AG08396 (cell line): ENCODE measurements at places on chromosomes 11 and 22.
A peak's percentile ranks its signal among the peaks of the same experiment; 100 is the strongest.

- DNase-seq = no peak
Measured at GRCh38 chr11:100753571-100753970, 66.5 kb downstream of the ARHGAP42 start.

DNA sequence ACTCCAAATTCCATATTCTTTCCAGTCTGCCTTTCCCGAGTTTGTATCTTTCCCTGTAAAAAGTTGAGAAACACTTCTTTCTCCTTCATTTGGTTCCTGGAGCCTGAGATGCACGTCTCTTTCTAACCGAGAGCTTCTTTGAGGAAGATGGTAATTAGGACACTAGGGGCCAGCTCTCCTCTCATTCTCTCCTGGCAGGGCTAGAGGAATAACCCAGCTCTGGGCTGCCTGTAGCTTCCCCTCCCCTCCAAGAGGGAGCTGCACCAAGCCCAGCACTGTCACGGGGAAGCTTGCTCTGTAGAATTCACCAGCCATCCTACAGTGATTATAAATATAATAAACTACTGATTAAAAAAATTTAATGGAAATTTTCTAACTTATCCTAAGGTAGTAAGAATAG lies 26.9 kb downstream of the UBASH3B start:
- DNase-seq = no peak

DNA sequence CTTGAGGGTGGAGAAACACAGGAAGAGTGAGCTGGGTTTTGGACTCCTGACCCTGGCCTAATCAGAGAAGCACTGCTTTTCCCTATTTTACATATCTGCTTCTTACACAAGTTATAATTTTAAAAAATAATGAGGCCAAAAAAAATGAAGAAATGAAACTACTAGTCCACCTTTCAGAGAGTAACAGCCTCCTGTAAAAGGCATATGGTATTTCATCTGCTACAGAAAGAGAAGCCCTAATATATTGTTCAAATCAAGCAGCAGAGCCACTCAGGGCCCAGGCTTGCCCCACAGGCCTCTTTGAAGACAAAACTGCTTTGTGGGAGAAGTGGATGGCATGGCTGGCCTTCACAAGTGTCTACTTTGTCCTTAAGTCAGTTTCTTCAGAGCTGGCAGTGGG lies 10.0 kb downstream of the DIXDC1 start:
- DNase-seq = no peak

- DNase-seq = no peak
Measured at GRCh38 chr11:81342966-81343365, 1390.7 kb downstream of the FAM181B start.

DNA sequence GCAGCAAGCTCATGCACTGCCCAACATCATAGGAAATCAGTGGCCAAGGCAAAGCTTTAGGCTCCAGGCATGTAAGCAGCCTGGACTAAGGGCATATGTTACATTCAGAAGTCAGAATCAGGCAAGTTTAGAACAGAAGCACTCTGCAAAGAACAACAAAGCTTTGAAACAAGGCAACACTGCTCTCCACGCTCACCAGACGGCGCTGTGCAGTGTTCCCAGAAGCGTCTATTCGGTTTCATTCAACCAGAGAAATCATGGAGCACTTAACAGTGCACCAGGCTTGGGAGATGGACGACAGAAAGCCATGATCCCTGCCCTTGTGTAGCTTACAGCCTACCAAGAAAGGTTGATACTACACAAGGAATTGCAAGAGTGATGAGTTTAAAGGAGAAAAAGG lies 555.8 kb downstream of the BUD13 start:
- DNase-seq = peak; percentile 43

DNA sequence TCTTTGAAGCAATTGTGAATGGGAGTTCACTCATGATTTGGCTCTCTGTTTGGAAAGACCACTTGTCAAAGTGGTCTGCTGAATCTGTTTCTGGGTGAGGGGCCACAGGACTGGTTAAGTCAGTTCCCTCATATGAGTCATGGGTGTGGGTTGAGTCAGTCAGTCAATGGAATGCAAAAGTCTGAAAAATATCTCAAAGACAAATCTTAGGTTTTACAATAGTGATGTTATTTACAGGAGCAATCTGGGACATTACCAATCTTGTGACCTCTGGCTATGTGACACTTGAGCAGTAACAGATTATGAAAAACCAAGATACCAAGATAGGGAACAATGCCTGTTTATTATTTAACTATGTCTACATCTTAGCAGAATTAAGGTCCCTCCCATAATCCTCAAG lies 311.6 kb downstream of the AASDHPPT start:
- DNase-seq = no peak

- DNase-seq = no peak
Measured at GRCh38 chr11:5043380-5043779, 2.9 kb upstream of the OR52J3 start.

DNA sequence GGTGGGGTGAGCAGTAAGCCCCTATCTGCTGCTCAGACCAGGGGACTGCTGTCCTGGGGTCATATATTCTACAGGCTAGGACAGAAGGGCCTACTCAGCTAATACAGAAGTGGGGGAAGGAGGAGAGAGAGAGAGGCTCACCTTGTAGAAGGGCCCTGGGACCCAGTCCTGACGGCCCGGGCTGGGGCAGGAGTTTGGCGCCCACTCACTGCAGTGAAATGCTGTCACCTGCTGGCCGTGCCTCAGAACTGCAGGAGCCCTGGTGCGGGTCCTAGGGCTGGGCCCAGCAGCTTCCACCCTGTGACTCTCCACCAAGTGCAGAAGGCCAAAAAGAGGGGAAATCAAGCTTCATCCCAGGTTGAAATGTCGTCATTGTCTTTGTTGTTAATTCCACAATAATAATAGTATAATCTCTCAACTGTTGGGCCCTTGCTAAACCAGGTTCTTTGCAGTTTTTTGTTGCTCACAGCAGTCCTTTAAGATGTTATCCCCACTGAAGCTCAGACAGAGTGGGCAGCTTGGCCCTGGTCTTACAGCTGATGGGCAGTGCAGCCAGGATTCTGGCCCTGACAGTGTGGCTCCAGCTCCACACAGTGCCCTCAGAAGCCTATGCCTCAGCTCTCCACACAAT lies 29.6 kb downstream of the TRIM29 start:
- peak; percentile 91 for DNase-seq

DNA sequence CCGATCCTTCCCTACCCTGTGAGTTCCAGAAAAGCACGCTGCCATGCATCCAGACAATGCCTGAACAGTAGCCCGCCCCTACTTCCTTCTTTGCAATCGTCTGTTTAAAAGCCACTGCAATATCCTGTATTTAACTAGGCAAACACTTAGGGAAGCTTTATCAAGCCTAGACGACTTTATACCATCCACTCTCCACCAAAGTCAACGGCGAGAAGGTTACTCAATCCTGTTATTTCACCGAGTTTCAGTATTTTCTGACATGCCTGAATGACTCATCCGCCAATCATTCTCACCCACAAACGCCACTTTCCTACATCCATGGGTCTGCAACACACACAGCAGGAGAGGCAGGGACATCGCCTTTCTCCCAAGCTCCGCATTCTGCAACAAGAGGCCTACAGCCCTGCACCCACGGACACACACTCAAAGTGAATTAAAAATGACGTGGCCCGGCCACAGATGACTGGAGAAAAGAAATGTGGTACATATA lies 9.3 kb downstream of the CELSR1 start:
- no peak for DNase-seq

DNA sequence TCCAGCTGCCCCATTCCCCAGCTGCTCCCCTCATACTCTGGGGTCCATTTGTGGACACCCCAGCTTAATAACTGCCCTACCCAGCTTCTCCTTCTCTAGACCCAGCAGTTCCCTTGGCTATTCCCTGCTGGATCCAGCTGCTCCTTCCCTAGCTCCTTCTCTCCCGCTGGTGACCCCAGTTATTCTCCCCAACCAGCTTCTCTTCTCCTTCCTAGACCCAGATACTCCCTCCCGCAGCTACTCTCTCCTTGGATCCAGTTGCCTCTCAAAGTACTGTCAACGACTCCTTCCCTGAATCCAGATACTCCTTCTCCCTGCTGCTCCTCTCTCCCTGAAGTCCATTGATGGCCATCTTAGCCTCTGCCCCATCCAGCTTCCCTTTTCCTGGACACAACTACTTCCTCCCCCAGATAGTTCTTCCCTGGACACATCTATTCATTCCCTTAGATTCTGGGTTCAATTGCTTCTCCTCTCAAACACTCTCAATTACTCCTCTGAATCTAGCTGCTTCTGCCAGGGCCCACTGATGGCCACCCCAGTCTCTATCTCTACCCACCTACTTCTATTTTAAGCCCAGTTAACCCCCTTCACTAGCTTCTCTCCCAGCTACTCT lies 11.6 kb downstream of the SELENOM start:
- no peak for DNase-seq

- DNase-seq = peak; percentile 82
Measured at GRCh38 chr11:123653827-123654565, 428 bp downstream of the SCN3B start.

DNA sequence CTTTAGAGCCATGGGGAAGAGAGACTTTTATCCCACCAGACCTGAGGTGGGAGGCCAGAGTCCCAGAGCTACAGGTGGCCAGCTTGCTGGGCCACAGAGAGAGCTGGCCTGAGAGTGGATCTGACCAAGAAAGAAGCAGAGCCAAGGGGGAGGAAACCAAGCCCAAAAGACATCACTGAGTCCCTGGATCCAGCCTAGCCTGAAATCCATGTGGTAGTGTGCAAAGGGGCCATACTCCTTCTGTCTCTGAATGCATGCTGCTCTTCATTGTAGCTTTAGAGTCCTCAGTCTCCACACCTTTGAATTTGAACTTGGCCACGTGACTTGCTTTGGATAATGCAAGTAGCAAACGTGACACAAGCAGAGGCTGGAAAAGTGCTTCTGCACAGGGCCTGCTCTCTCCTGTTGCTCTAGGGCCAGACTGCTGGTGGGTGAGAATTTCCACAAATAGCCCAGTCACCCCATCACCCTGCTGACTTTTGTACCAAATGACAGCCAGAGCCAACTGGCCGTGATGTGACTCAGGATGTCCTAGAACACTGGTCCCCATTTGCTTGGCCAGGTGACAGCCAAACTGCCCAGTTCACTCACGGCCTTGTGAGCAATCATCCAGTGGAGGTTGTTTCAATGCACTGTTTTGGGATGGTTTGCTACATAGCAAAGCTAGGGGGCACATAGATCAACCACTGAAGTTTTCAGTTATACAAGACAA lies 93.6 kb downstream of the DHCR7 start:
- DNase-seq = no peak

DNA sequence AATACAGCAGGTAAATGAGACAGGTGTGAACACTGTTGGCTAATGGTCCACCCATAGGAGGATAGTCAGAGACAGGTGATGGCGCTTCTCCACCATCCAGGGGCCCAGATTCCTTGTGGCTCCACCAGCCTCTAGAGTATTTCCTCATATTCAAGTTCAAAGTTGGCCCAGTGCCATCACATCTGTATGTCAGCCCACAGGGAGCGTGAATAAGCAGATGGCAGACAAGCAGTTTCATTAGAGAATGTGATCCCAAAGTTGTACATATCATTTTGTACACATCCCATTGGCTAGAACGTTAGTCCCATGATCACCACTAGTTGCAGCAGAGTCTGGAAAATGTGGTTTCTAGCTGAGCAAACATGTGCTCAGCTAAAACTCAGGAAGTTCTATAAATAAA lies 11.0 kb upstream of the CWF19L2 start:
- no peak for DNase-seq

- no peak for DNase-seq
Measured at GRCh38 chr11:122804796-122805195, 33.5 kb upstream of the CRTAM start.

DNA sequence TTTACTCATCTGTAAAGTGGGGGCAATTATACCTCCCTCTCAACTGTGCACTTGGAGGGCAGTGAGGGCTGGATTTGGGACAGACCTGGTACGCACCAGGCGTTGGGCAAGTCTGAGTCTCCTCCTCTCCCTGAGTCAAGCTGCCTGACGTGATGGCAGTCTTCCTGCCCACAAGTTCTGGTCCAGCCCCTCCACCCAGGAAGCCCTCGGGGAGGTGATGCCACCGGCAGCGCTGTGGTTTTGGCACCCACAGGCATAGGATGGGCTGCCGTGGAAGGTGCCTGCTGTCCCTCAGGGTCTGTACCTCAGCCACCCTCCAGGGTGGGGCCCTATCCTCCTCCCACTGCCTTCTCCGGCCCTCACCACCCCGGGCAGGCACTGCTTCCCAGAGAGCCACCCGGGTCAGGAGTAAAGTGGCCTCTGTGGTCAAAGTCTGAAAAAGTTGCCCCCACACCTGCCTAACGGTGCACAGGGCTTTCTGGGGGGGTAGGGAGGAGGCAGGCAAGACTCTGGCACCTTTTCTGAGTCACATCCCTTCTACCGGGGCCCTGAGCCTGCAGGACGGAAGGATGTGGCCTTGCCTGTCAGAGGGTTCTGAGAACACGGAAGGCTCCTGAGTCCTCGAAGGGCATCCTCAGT lies 6.5 kb upstream of the APOBEC3H start:
- no peak for DNase-seq

DNA sequence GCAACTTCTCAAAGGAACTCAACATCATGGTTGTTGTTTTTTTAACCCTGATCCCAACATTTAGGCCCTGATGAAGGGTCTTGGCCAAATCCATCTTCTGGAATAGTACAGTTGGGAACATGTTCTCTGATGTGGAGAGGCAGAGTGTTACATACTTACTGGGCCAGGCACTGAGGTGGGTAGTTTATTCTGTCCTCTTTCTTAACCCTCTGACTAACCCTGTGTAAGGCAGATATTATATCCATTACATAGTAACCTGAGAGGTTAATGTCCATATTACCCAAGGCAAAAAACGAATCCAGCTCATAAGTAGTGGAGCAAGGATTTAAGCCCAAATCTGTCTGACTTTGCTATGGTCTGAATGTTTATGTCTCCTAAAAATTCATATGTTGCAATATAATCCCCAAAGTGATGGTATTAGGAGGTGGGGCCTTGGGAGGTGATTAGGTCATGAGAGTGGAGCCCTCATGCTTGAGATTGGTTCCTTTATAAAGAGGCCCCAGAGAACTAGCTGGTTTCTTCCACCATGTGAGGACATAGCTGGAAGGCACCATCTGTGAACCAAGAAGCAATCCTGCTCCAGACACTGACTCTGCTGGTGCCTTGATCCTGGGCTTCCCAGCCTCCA lies 16.3 kb downstream of the PPFIBP2 start:
- DNase-seq = no peak

- peak; percentile 67 for DNase-seq
Measured at GRCh38 chr11:75233754-75234172, 6.8 kb upstream of the TPBGL start.

- no peak for DNase-seq
Measured at GRCh38 chr22:38248280-38248679, 24.5 kb downstream of the TMEM184B start.

- DNase-seq = no peak
Measured at GRCh38 chr22:46636221-46637002, 16.2 kb downstream of the GRAMD4 start.

- no peak for DNase-seq
Measured at GRCh38 chr11:134511255-134511654, 99.2 kb upstream of the B3GAT1 start.

GRCh38 chr11:98600786-98601773 lies 419.7 kb upstream of the CNTN5 start:
- DNase-seq = no peak
